Stimulated activated CD4-positive, alpha-beta T cell treated with anti-CD3 and anti-CD28 coated beads, TNF-alpha, amount 100 ng/mL, for 24 hours (primary cell): ENCODE measurements at places on chromosomes 6 and 20.
A peak's percentile ranks its signal among the peaks of the same experiment; 100 is the strongest.

GRCh38 chr6:133551847-133552341, 310.7 kb downstream of the EYA4 start:
- DNase-seq: no peak

- no peak for DNase-seq
Measured at GRCh38 chr6:67496191-67496590, 1138.9 kb upstream of the ADGRB3 start.

- DNase-seq: no peak
Measured at GRCh38 chr6:166507809-166508564, 78.5 kb downstream of the RAMACL start.

DNA sequence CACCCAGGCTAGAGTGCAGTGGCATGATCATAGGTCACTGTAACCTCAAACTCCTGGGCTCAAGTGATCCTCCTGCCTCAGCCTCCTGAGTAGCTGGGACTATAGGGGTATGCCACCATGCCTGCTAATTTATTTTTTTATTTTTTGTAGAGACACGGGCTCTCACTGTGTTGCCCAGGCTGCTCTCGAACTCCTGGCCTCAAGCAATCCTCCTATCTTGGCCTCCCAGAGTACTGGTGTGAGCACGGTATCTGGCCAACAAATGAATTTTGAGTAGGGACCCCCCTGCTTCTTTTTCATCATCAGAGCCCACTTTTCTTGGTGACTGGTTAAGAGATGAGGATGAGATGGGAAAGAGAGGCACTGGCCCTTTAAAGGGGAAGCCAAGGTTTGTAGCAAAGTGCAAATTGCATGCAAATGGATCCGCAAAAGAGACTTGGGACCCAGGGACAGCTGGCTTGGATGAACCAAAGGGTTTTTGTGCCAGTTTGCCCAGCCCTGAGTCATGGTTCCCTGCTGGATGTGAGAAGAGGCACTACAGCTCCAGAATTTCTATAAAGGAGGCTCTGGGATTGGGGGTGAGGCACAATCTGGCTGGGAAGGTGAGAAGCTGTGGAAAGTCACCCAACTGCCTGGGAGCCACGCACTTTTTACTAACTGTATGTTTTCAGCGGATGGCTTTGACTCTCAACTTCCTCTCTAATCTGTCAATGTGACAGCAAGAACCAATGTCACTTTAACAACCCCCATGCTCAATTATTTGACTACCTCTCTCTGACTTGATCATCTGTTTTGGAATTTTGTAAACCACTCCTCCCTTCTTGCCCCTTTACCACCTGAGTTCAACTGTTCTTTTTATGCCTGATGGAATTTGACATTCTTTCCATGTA, 58.7 kb upstream of the RNF24 start:
- no peak for DNase-seq

DNA sequence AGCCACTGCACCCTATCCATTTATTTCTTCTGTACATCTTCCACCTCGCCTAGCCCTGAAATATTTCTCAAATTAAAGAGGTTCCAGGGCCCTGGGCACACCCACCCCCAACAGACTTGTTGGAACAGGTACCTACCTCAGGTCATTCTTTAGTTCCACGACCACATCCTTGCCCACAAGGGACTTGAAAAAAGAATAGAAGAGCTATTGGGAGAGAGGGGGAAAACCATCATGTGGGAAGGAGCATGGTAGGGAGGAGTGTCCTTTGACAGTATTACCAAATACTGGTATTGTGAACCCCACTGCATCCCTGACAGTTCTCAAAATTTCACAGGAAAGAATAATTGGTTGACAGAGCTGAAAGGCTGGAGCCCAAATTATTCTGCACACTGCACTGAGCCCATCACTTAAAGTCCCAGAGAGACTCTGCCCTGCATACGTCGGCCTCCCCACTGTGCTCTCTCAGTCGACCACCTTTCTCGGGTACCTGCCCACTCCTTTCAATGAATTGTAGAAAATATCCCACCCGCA, 762 bp downstream of the LSM2 start:
- DNase-seq: no peak

DNA sequence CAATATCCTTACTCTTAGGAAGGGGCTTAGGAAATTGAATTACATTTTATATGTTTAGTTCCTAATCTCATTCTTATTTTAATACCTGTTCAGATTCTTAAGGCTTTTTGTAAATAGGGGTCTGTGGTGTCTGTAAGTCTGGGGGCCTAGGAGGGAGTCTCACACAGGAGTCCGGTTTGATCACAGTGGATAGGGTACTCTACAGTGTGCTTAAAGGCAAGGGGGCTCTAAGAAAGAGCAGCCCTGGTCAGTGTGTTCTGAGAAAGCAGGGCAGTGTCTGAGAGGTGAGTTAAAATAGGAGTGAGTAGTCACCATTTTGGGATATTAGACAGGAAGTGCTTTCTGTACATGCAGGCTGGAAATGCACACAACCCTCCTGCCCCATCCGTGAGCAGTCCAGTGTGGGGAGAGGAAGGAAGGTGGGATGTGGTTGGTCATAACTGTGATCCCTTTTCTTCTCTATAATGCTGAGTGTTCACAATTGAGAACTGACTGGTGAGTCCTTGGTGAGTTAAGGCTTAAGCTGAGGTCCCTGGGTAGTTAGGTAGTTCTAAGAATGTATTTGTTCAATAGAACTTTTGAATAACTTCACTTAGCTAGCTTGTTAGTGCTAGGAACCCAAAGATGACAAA, 50.0 kb downstream of the CDKAL1 start:
- DNase-seq: no peak

GRCh38 chr20:46681032-46681854, 8.0 kb downstream of the TP53RK start:
- DNase-seq: peak; percentile 49

DNA sequence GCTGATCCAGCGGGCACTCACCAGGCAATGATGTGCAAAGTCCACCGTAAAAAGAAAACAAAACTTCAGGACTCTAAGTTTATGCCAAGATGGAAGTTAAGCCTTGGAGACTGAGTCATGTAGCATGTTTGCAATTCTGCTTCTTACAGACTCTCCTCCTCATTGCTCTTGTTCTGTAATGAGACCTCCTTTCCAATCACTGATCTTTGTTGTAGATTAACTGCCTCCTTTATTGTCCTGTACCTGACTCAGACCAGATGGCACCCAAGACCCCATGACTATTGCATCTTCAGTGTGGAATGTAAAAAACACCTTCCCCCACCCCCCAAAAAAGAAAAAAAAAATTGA, 11.2 kb downstream of the NEU1 start:
- no peak for DNase-seq

DNA sequence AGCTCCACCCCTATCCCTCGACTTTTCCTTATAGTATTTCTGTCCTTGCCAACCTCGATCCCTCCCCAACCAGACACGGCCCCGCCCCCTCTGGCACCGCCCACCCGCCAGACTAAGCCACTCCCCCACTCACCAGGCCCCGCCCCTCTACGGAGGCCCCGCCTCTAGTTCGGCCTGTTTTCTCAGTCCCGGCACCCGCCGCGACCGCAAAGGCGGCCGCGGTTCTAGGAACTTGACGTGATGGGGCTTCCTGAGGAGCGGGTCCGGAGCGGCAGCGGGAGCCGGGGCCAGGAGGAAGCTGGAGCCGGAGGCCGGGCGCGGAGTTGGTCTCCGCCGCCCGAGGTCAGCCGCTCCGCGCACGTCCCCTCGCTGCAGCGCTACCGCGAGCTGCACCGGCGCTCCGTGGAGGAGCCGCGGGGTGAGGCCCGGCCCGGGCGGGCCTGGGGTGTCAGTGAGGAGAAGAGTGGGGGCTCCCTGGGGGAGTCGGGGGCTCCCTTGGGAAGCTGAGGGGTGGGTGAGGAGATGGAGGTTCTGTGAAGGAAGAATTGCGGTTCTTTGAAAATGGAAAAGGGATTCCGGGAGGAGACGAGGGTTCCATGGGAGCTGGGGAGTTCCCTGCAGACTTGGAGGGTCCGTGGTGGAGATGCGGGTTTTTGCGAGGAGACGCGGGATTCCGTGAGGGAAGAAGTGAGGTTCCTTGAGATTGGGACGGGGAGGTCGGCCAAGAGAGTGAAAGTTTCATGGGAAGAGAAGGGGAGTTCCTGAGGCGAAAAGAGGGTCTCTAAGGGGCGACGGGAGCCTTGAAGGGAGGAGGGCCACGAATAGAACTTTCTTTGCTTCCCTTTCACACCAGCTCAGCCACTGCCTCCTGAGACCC, at the start of gene ACSS2:
Gene ACSS2 (plus strand): TSS at position 207 of the 877 bp plus-strand sequence. CDS start 34 bp downstream, at position 241.
- peak; percentile 89 for DNase-seq

DNA sequence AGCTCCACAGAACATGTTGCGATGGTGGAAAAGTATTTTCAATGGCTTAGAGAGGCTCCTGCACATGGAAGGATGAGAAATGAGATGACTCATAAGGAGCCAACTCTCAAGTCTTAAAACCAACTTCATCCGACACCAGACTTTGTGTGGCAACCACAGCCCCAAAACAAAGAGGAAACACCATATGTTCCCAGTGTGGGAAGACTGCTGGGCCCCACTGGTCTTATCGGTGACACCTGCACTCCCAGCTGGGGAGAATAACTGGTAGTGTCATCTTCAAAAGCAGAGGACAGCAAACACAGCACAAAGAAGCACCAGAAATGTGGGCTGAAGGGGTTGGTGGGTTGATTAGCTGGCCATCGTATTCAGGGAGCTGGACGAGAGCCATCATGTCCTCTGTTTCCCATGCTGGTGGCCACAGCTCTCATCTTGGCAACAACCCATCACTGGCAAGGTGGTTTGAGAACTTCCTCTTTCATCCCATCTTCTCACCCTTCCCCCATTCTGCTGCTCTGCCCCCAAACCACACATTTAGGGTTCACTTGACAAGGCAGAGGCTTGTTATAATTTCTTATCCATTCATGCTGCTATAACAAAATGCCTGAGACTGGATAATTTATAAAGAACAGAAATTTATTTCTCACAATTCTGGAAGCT, 46.0 kb upstream of the TASP1 start:
- DNase-seq: no peak

DNA sequence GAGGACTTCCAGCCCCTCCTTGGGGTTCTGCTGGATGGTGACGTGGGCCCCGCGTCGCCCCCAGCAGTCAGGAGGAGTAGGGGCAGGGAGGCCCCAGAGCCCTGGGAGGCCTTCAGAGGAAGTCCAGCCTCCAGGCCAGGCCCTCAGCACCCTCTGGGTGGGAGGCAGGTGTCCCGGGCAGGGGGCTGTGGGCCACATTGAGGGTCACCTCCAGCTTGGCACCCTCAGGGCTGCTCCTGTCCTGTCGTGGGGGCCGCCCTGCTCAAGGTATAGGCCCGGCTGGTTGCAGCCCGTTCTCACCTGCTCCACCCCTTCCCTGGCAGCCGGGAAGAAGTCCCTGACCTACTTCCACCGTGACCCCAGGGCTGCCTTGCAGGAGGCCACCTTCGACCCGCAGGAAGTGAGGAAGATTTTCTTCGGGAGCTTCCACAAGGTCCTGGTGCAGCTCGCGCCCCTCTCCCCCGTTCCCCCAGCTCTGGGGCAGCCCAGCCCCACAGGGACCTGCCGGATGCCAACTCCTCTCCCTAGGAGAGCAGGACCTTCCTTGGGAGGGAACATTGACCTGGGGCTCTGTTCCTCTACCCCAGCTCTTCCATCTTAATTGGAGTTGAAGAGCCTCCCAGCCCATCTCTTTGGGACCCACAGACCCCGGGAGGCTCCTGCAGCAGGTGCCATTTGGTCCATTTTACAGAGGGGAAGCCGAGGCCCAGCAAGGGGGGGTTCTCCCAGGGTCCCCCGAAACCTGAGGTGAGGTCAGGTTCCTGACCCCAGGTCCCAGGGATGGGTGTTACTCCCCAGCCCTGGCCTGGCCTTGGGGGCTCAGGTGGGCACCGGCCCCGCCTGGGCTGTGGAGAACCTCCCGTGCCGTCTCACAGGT, 26.4 kb downstream of the COL20A1 start:
- no peak for DNase-seq

DNA sequence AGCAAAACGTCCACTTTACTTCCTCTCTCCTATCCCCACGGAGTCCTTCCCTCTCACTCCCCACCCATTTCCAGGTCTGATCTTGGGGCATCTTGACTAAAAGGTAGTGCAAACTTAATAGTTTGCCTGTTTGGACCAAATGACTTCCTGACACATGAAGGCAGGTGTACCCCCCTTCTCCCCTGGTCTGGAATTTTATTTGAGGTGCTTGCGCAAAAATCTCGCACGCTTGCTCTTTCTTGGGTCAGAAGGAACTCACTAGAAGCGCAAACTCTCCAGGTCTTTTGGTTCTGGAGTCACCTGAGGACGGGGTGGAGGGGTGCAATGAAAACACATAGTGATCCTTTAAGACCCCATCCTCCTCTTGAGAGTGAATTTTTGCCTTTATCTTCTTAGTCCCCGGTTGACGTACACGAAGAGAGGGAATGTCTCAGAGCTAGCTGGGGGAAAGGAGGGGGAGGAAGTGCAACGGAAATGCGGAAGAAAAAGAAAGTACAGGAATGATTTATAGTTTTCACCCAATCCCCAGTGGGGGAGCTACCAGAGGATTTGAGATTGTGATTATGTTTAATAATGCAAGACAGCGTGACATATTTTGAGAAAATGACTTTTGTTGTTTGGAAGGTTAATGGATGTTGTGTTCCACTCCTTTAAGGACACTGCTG, 4.9 kb downstream of the ADGRB3 start:
- no peak for DNase-seq

DNA sequence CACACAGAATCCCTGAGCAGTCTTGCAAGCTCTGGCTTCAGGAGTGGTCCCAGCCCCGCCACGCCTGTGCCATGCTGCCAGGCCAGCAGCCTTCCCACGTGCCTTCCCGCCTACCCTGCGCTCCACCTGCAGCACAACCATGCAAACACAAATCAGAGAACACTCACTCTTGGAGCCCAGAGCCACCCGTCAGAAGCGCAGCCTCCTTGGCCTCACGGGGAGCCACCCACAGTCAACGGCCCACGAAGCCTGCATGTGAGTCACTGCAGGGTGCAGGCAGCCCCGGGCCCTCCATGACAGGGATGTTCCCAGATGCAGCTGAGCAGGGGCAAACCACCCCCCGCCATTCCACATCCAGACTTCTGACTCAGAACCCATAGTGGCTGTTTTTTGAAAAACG, 217.0 kb downstream of the DLL1 start:
- DNase-seq: no peak

GRCh38 chr6:8212720-8213434, 110.5 kb upstream of the EEF1E1 start:
- no peak for DNase-seq

DNA sequence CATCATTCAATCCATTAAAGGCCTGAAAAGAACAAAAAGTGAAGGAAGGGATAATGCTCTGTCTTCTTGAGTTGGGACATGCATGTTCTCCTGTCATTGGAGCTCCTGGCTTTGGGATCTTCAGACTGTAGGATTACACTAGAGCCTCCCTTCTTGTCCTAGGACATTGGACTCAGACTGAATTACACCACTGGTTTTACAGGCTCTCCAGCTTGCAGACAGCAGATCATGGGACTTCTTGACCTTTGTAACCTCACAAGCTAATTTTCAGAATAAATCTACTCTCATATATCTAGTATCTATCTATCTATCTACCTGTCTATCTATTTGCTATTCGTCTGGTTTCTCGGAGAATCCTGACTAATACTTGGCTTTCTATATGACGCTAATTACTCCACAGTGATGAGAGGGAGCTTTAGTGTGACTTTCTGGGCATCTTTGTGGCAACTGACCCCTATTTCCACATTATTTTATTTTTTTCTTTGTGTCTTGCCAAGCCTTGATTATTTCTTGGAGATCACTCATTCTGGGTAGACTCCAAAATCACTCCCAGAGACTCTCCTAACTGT, 151.9 kb upstream of the ZNF184 start:
- no peak for DNase-seq
